Type B pancreatic cell (in vitro differentiated cells): ENCODE measurements at places on chromosomes 13 and 19. TPM values are rescaled to one million over a fixed set of nuclear protein-coding genes. Genes with fewer than 3 reads are reported as not detected.

DNA sequence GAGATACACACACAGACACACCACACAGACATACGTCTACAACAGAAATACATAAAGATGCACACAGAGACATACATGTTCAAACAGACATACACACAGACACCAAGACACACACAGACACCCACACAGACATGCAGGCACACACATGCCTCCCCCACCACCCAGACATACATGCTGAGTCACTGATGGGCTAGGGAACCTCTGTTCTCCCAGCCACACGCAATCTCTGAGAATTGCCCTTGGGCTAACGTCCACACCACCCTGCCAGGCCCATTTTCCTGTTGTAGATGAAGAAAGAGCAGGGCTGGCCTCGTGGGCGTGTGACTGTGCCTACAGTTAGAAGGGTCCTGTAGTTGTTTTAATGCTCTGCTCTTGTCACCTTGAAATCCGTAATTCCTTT lies 261.9 kb downstream of the KCNRG start:
- H3K4me1 ChIP-seq, result no peaks in the 10 kb centered on the region
- no peak overlapping the region for H3K4me3 ChIP-seq
- DNase-seq, result no peak
- no peak overlapping the region for H3K27ac ChIP-seq
- H3K36me3 ChIP-seq, result peaks cover 4% of the 10 kb centered on the region

- no peaks in the 10 kb centered on the region for H3K4me1 ChIP-seq
- H3K27ac ChIP-seq, result no peak overlapping the region
- no peaks in the 10 kb centered on the region for H3K27me3 ChIP-seq
- no peaks in the 10 kb centered on the region for H3K36me3 ChIP-seq
- H3K4me3 ChIP-seq, result no peak overlapping the region
Measured at GRCh38 chr13:90958866-90959265, 388.6 kb upstream of the MIR17HG start.

- H3K36me3 ChIP-seq, result no peaks in the 10 kb centered on the region
- no peaks in the 10 kb centered on the region for H3K4me1 ChIP-seq
- H3K27ac ChIP-seq, result no peak overlapping the region
- H3K4me3 ChIP-seq, result no peak overlapping the region
- no peak for DNase-seq
Measured at GRCh38 chr19:604355-604754, 14.7 kb downstream of the HCN2 start.

LRRC63 gene
- total RNA-seq, result 0.24 and 0.29 TPM in 2 replicates

GRCh38 chr13:72864142-72865011 lies 82.4 kb downstream of the PIBF1 start:
- H3K27ac ChIP-seq, result no peak overlapping the region
- no peak for DNase-seq
- peaks cover 29% of the 10 kb centered on the region for H3K36me3 ChIP-seq
- no peaks in the 10 kb centered on the region for H3K27me3 ChIP-seq

ATP4B gene
- total RNA-seq, result 2.0 and 26.7 TPM in 2 replicates

GRCh38 chr19:3161453-3161852 lies 17.1 kb upstream of the S1PR4 start:
- no peak overlapping the region for H3K27ac ChIP-seq
- H3K36me3 ChIP-seq, result no peaks in the 10 kb centered on the region
- peaks cover 6% of the 10 kb centered on the region for H3K4me1 ChIP-seq
- DNase-seq, result no peak

GRCh38 chr13:47372751-47373150 lies 475.9 kb upstream of the HTR2A start:
- no peak overlapping the region for H3K4me3 ChIP-seq
- H3K27ac ChIP-seq, result no peak overlapping the region
- H3K4me1 ChIP-seq, result no peaks in the 10 kb centered on the region
- no peaks in the 10 kb centered on the region for H3K36me3 ChIP-seq

- no peak overlapping the region for H3K4me3 ChIP-seq
- no peak overlapping the region for H3K27ac ChIP-seq
- no peaks in the 10 kb centered on the region for H3K27me3 ChIP-seq
- H3K36me3 ChIP-seq, result no peaks in the 10 kb centered on the region
- DNase-seq, result no peak
Measured at GRCh38 chr13:64020126-64020525, 2604.5 kb upstream of the PCDH20 start.

ZSCAN4 gene
- not detected in 2 replicates for total RNA-seq

GRCh38 chr13:74289861-74290773 lies 155.9 kb upstream of the KLF12 start:
- no peaks in the 10 kb centered on the region for H3K36me3 ChIP-seq
- peaks cover 3% of the 10 kb centered on the region for H3K27me3 ChIP-seq
- H3K4me3 ChIP-seq, result peak overlapping the region; percentile 42
- no peak for DNase-seq
- H3K27ac ChIP-seq, result peak overlapping the region; percentile 42

DNA sequence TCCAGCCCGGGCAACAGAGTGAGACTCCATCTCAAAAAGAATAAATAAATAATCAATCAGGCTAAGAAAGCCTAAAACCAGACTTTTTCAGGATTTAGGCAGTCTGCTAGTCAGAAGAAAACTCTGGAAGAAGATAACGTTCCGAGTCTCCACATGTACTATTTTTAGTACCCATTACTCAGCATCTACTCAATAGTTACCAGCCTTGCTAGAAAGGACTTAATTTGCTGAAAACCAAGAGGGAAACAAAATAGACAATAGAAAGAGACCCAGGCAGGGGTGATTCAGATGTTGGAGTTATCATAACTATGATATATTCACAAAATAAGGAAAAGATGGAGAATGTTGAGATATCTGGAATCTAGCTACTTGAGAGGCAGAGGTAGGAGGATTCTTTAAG lies 3.6 kb upstream of the LIN7B start:
- DNase-seq, result no peak
- no peak overlapping the region for H3K27ac ChIP-seq
- peaks cover 38% of the 10 kb centered on the region for H3K4me1 ChIP-seq
- no peaks in the 10 kb centered on the region for H3K27me3 ChIP-seq

- H3K4me1 ChIP-seq, result peaks cover 8% of the 10 kb centered on the region
- H3K36me3 ChIP-seq, result no peaks in the 10 kb centered on the region
- peak overlapping the region; percentile 54 for H3K4me3 ChIP-seq
- DNase-seq, result no peak
- peaks cover 30% of the 10 kb centered on the region for H3K27me3 ChIP-seq
Measured at GRCh38 chr19:2488942-2489731, 13.2 kb downstream of the GADD45B start.
